Type B pancreatic cell (in vitro differentiated cells): ENCODE measurements at places on chromosomes 1 and 21. TPM values are rescaled to one million over a fixed set of nuclear protein-coding genes. Genes with fewer than 3 reads are reported as not detected.

DNA sequence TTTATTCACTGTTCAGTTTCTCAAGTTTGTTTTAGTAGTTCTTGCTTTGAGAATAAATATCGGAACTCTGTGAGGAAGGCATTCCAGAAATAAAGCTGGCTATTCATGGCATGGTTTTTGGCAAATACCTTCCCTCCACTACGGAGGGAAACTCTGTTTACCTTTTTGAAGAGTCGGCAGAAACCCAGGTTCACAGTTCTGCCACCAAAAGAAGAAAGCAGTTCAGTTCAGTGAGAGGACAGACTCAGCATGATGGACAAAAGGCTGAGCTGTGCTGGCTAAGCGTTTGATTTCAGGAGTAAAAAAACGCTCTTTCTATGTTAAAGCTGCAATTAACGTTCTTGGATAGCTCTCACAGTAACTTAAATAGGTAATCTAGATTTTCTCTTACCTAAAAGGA lies 42.4 kb downstream of the CNN3 start:
- DNase-seq = no peak

DNA sequence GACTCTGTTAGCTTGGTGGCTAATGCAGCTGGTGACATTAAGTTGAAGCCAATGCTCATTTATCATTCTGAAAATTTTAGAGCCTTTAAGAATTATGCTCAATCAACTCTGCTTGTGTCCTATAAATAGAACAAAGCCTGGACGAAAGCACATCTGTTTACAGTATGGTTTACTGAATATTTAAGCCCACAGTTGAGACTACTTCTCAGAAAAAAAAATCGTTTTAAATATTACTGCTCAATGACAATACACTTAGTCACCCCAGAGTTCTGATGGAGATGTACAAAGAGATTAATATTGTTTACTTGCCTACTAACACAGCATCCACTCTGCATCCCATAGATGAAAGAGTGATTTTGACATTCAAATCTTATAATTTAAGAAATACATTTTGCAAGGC lies 79.6 kb downstream of the NEGR1 start:
- no peak for DNase-seq

DNA sequence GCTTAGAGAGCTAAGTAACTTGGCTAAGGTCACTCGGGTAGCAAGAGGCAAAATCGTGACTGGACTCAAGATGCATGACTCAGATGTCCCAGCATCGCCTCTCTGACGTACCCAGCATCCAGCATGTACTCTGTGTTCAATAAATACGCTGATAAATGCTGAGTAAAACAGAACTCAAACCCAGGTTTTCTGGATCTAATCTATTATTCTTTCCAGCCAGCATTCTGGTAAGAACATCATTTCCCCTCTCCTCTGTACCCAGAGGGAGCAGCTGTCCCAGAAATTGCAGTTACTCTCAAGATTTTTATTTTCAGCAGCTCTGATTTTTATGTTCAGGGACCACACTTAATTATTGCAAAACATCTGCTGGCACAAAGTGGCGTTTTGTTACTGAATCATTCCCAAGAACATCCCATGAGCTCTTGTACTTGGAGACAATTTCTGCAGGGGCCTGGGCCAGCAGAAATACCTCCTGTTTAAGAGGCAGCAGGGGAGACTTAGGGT lies 249.0 kb downstream of the PRDM2 start:
- DNase-seq = no peak

DNA sequence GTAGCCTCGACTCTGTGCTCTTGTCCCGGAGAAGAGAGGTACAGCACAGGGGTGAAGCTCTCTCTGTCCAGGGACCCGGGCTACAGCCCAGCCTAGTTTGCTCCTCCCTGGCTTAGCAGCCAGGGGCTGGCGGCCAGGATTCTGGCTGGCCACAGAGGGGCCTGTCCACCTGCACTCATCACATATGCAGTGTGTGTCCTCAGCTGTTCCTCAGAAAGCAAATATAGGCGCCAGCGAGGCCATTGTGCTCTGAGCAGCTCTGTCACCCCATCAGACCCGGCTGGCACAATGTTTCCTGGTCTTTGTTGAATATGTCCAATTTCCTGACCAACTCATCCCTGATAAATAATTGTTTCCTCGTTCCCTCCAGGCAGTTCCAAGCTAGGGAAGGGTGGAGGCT lies 28.5 kb downstream of the KCND3 start:
- no peak for DNase-seq

GRCh38 chr1:152034324-152034653 lies 2.5 kb downstream of the S100A11 start:
- DNase-seq = no peak

GRCh38 chr1:9628541-9629444 lies 22.7 kb upstream of the PIK3CD start:
- no peak for DNase-seq

SLC5A3 gene
- 11.9 and 28.8 TPM in 2 replicates for total RNA-seq

DNA sequence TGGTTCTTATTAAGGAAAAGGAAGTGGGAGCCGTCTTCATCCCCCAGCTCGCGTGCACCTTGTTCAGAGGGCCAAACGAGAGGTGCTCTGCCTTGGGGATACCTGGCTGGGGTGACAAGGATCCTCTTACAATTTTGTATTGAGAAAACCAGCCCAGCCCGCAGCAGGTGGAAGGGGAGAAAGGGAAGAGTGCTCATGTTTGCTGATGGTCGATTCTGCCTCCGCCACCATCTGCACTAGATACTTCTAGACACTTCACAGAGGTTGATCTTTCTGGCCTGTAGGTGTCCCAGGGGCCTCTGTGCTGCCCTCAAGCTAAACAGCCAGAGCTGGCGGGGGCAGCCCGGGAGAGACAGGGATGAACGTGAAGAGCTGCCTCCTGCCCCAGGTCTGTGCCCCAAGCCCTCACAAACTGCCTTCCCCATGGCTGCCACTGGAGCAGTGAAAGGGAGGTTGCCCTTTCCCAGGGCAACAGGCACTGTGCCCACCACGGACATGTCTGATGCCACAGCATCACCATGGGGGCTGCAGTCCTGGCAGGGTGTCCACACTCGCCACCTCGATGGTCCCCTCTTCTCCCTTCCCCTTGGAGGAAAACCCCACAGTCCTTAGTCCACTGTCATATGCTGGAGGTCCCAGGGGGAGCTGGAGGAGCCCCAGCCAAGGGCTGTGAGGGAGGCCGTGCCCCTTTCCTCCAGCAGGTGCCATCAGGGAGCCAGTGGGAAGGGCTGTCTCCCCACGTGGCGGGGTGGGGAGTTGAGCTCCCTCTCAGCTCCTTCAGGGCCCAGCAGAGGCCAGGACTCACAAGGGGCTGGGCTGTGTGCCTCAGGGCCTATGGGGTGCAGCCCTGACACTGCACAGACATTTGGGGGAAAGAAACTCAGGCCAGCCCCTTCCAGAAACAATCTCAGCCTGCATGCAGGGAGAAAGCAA lies 8.1 kb downstream of the ADPRS start:
- no peak for DNase-seq

DNA sequence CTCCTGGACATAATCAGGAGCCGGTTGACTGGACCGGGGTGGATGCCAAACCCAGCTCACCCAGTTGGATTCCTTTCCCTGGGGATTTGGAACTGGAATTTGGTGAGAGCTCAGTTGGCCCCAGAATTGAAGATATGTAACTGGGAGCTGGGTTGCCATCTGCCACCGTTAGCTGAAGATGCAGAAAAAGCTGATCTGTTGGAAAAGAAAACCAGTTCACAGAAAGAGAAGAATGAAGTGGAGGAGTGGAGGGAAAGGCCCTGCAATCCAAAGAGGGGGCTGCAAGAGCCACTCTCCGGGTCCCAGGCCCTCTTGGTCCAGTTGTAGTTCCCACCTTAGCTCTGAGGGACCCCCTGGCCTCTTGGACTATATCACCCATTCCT lies 16.0 kb downstream of the TEX35 start:
- DNase-seq = no peak

AVPR1B gene
- total RNA-seq = 0.87 and 1.0 TPM in 2 replicates

TMCC2 gene
- 3.0 and 6.2 TPM in 2 replicates for total RNA-seq

S100A1 gene
- total RNA-seq = 0.97 TPM in 1 of 2 replicates, not detected in the other

DNA sequence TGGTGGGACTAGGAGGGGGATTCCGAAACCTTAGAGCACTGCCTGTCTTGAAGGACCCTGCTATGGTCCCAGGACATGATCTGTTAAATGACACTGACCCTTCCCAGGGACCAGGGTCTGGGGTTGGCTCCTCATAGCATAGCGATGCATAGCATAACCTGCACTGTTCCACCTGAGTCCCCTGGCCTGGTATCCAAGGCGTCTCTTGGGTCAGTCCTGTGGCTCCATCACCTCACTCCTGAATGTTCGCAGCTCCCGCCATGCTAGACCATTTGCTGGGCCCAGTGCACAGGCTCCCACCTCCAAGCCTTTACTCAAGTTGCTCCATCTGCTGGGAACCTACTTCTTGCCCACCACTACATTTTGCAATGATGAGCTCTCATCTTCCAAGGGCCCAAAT lies 39.0 kb upstream of the MAGOH start:
- DNase-seq = no peak

GRCh38 chr1:51661081-51661518 lies 44.2 kb downstream of the OSBPL9 start:
- no peak for DNase-seq

CFHR5 gene
- not detected in 2 replicates for total RNA-seq

DNA sequence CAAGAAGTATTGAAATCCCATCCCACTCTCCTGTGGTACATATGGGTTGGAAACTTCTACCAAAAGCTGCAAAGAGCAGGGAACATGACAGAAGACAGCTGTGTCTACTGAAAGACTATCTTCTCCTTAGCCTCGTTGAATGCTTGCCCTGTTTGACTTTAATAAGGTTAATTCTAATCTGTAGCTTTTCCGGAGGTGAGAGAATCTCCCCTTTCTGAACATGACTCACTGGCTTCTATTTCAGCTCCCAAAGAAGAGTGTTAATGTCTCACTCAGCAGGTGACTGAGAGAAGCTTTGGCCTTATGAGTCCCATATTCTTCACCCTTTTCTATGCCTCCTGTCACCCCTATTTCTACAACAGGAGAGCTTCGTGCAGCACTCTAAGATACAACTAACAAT lies 88.3 kb downstream of the HHIPL2 start:
- DNase-seq = no peak

GRCh38 chr21:25557180-25557579 lies 50.1 kb downstream of the MRPL39 start:
- DNase-seq = no peak

GRCh38 chr1:52920791-52921291 lies 699 bp downstream of the ECHDC2 start:
- DNase-seq = no peak

GRCh38 chr1:233614743-233615521 lies 1.0 kb downstream of the KCNK1 start:
- DNase-seq = no peak

LSM10 gene
- total RNA-seq = 32.3 and 36.4 TPM in 2 replicates

DNA sequence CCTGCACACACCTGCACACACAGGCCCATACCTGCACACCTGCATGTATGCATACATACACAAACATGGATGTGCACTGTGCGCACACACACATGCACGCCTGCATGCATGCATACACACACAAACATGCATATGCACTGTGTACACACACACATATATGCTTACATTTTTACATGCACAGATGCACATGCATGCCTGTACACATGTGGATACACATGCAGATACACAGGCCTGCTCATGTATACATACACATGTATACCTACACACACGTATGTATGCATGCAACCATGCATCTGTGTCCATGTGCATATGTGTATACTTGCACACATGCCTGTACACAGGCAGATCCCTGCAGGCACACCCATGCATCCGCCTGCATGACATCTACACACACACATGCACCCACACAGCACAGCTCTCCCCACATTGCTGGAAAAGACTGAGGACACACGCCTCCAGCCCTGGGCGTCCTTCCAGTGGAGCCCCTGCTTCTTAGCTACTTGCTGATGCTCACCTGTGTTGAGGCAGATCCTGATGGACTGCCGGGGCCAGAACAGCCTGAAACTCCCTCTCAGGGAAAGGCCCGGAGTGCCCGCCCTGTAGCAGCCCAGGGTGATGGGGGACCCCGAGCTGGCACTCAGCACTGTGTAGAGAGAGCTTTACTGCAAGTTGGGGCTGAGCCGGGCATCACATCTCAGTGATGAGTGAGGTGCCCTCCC lies 28.6 kb downstream of the KRTAP10-1 start:
- no peak for DNase-seq

DNA sequence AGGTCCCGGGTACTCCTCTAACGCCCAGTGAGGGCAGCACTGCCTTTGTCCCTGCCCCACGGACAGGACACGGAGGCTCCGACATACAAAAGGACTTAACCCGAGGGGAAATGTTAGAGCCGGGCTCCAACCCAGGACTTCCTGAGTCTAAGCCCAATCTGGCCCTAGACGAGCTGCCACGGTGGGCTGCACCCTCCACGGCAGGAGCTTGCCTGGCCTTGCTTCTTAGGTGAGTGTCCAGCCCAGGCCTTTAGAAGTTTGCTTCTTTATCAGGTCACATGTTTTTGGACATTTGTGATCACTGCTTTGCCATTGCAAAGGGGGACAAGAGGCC lies 11.0 kb upstream of the TMEM200B start:
- DNase-seq = no peak

- DNase-seq = peak; percentile 24
Observed at GRCh38 chr21:44664691-44665090, 2.0 kb downstream of the KRTAP12-2 start.

KIAA1614 gene
- total RNA-seq = 0.31 and 2.9 TPM in 2 replicates

- DNase-seq = no peak
Observed at GRCh38 chr21:36510911-36511310, 31.0 kb upstream of the CLDN14 start.

GRCh38 chr21:18832950-18833349 lies 429.4 kb upstream of the TMPRSS15 start:
- DNase-seq = no peak

FCRL4 gene
- not detected in 2 replicates for total RNA-seq

DNA sequence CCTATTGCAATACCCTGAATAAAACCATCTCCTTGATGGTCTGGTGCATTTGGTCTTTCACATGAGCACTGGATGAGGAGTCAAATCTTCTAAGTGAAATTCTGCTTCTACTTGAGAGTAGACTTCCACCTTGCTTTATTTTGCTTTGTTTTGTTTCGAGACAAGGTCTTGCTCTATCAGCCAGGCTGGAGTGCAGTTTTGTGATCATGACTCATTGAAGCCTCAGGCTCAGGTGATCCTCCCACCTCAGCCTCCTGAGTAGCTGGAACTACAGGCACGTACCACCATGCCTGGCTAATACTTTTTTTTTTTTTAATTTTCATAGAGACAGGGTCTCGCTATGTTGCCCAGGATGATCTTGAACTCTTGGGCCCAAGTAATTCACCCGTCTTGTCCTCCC lies 65.8 kb upstream of the F3 start:
- no peak for DNase-seq
